AG09309 (cell line): ENCODE measurements at places on chromosomes 11 and 22.

GRCh38 chr22:23970201-23970641 is 3.5 kb downstream of the DDTL start:
- no peak for DNase-seq

GRCh38 chr11:64583296-64584262 is 7.4 kb upstream of the SLC22A12 start:
- DNase-seq, result no peak

- DNase-seq, result no peak
These were observed 162.8 kb upstream of the TMEM45B start for GRCh38 chr11:129652835-129653234.

DNA sequence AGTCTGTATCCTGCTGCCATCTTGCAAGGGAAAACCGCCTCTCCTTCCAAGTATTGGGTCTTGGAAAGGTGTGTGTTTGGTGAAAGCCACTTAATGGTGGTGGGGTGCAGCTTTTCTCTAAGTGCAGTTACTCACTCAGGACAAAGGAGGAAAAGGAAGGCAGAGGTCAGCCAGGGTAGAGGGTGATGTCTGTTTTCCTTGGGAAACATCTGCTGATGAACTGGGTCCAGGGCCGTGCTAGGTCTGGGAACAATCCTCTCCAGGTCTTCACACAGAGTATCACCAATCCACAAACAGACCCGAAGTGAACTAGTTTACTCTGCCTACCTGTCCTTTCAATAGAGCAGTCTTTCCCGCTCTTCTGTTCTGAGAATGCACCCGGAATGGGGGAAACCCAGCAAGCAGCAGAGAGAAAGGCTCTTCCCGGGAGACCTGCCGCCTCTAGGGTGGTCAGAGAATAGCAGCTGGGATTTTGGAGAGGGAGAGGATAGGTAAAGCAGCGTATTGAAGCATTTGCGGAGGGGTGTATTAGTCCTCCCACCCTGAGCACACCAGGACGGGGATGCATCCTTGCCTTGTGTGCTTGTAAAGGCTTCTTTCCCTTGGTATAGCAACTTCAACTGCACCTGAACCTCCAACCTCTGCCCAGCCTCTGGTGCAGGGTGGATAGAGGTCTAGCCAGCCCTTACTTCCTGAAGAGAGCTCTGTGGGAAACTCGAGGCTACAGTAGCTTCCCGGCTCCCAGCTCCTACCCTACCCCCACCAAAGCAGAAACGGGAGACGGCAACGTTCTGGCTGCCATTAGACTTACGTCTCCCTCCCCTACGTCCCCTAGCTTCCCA is 20.7 kb downstream of the LHFPL7 start:
- DNase-seq, result no peak

DNA sequence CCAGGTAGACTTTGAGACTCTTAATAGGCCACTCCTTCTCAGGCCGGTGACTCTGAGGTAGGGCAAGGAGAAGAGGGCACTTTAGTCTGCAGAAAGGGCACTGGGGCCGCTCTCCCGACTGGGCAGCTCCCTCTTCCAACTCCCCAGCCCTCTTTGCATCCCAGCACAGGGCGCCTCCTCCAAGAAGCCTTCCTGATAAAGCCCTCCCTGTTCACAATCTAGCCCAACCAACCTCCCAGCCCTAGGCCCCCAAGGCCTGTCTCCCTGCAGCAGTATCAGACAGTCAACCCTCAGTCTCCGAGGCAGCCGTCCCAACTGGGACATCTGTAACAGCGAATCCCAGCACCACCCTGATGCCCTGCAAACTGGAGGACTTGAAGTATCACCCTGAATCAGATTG is 14.3 kb upstream of the PDE2A start:
- DNase-seq, result no peak

DNA sequence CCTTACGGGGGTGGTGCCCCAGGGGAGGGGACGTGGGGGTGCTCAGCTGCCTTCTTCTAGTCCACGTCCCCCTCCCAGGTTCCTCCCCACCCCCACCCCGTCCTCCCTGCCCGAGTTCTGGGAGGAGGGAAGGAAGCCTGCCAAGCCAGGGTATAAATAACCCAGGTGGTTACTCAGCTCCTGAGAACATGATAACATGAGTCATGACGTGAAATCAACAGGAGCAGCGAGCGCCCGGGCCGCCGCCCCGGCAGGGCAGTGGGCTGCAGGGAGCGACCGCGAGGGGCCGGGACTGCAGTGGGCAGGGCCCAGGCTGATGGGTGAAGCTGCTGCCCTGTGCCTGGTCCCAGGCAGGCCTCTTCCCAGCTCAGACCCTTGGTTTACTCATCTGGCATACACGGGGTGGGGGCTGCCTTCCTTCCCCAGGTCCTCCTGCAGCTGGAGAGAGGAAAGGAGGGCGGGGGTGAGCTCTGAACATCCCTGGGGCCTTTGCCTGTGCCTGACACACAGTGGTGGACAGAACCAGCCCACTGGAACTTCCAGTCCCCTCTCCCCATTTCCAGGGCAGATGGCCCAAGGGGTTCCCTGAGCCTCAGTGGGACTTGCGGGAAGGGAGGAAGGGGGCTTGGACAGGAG is 8.8 kb upstream of the PDGFB start:
- peak; percentile 31 for DNase-seq

GRCh38 chr11:128705124-128705920 is 11.4 kb downstream of the FLI1 start:
- no peak for DNase-seq

DNA sequence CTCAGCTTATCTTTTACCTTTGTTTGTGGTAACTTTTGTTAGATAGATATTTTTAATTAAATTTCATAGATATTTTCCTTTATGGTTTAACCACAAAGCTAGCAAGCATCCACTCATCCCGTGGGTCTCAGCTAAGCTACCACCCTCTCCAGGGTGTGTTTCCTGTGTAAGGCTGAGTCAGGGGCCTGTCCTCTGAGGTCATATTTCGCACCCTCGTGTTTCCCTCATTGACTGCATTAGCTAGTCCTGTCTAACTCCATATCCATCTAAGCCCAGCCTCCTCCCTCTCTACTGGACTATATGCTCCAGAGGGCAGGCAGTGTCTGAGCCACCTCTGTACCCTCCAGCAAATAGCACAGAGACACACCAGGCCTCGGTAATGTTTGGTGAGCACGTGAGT is 16.7 kb downstream of the XRRA1 start:
- DNase-seq, result no peak

- DNase-seq, result no peak
These were observed 457.7 kb downstream of the BRD1 start for GRCh38 chr22:49369726-49370626.

DNA sequence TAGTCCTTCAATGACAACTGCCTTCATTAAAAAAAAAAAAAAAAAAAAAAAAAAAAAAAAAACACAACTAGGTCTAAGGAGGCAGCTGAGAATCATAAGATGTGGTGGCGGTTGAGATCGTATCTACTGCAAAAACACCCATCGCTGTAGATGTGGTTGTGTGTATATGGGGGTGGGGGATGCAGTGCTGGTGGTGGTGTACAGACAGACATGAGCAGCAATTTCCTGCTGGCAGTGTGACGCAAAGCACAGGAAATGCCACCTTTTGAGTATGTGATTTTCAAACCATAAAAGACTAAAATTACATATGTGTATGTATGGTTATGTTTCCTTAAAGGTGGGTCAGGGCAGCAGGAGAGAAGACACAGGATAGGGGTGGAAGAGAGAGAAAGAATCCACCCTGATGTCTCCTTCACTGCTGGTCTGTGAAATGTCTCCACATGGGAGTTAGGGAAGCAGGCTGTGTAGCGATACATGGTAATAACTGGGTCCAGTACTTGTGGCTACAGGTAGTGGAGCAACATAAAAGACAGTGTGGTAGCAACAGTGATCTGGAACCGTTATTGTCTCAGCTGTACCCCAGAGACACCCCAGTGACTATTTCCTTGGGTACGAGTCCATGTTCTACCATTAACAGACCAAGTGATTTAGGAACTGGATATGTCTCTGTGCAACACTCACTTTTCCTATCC is 57.9 kb downstream of the SYTL2 start:
- DNase-seq, result no peak

GRCh38 chr11:18312663-18313420 is 9.1 kb downstream of the HPS5 start:
- DNase-seq, result peak; percentile 61

- DNase-seq, result no peak
These were observed 21.5 kb downstream of the ARAP1 start for GRCh38 chr11:72730737-72731136.

GRCh38 chr11:110955776-110956175 is 243.5 kb upstream of the ARHGAP20 start:
- no peak for DNase-seq

- no peak for DNase-seq
These were observed 260.2 kb upstream of the NARS2 start for GRCh38 chr11:78834886-78835285.
